Stimulated activated CD8-positive, alpha-beta memory T cell treated with anti-CD3 and anti-CD28 coated beads, Interleukin-4, amount 100 ng/mL, for 1 hour (primary cell): ENCODE measurements at places on chromosomes 1 and 21.

DNA sequence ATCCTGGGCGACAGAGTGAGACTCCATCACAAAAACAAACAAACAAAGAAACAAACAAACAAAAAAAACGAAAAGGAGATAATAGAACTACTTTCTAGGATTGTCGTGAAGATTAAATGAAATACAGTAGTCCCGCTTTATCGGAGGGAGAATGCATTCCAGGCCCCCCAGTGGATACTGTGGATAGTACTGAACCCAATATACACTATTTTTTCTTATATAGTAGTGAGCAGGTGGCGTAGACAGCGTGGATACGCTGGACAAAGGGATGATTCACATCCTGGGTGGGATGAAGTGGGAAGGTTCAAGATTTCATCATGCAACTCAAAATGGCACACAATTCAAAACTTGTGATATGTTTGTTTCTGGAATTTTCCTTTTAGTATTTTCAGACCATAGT is 8.0 kb downstream of the SLC35F3 start:
- DNase-seq = no peak

GRCh38 chr1:198699167-198700015 is 60.6 kb downstream of the PTPRC start:
- DNase-seq = peak; percentile 39

GRCh38 chr1:224864006-224864405 is 65.5 kb upstream of the DNAH14 start:
- DNase-seq = no peak

DNA sequence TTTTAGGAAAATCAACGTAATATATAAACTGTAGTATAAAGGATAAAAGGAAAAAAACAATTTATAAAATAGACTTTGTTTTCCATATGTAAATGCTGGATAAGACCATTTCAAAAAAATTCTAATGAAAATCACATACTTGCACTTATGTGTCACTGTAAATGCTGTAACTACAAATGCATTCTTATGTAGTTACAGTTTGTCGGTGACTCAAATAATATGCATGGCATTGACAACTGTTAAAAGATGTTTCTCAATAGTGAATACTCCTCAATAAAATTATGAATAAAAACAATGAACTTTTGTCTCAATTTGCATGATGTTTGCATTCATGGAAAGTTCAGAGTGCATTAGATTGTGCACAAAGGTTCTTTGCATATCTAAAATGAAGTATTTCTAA is 614.0 kb upstream of the CHRM3 start:
- DNase-seq = no peak

GRCh38 chr1:246311461-246311860 is 195.6 kb downstream of the SMYD3 start:
- no peak for DNase-seq

DNA sequence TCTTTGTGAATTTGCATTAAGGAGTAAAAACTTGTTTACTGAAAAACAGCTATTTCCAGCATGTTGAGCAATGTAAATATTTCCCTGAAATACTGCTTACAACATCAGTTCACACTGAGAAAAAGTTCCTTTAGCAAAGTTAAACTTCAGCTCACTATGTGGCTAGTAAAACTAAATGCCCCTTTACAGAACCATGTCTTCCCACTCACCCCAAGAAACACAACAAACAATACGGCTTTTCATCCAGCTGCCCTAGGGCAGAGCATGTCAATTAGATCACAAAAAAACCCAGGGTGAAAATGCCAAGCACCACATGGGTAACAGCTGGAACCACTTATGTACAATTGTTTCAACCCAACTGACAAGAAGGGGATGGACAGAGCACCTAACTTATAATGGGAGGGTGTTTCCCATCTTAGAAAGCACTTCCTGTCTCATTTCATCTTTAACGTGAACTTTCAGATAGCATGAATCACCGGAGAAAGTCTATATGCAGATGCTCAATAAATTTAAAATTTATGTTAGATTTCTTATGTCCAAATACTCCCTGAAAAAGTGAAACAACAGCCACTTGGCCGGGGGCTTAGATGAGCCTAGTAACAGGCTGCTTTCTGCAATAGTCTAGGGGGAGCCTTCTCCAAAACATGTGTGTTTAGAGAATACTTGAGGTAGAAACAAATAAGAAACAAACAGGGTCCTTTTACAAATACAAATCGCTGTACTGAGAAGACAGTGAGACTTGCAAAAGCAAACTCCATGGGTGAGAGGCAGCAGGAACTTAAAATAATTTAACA is 6.6 kb downstream of the NID1 start:
- no peak for DNase-seq

DNA sequence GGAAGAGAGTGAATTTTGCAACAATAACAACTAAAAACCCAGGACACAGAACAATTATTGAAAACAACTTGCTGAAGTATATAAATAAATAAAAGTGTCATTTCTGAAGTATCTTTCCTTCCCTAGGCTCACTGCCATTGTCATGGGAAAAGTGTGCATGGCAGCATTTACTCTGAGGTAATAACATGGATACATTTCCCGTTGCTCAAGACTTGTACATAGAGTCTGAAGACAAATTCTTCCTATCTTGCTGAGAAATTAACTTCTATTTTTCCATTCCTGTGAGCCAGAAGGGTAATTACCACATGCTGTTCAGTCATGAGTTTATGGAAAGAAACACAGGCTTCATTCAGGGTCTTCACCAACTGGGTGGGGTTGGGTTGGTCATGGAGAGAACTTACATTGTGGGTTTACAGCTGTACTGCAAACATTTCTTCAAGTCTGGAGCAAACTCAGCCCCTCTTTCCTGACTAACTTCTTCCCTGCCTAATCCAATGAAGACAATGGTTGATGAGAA is 32.2 kb downstream of the ST6GALNAC3 start:
- no peak for DNase-seq

DNA sequence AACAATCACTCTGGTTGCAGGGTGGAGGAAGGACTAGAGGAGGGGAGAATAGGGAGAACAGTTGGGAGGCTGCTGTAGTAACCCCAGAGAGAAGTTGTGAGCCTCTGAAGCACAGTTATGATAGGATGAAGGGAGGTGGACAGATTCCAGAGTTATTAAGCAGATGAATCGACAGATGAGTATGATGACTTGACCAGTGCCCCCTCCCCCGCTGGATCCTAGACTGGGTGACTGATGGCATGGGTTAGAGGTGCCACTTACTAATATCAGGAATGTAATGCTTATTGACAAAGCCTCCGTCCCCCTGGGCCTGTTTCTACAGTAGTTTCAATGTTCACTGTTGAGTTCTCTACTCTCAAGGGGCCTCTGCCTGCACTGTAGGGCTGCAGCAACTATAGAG is 14.0 kb upstream of the TIPRL start:
- DNase-seq = no peak

GRCh38 chr1:187894349-187894748 is 1065.6 kb downstream of the PLA2G4A start:
- no peak for DNase-seq

DNA sequence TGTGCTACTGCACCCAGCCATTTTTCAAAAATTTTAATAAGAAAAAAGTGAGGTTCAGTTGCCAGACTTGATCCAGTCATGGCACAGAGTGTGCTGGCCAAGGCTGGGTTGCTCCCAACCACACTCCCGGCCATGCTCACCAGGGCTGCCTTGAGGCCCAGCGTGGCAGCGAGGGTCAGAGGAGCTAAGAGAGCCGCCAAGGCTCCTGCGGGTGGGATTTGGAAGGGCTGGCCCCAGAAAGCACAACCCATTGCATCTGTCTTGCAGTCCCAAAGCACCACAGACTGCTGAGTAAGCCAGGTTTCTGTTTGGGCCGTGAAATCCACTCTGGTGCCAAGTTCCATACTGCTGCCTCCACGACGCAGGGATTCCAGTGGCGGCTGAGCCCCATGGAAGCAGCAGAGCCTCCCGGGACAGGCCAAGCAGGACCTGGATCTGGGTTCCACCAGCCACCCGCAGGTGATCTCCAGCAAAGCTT is 22.6 kb downstream of the ZBTB17 start:
- DNase-seq = no peak

GRCh38 chr1:66217561-66217960 is 316.4 kb upstream of the SGIP1 start:
- no peak for DNase-seq

DNA sequence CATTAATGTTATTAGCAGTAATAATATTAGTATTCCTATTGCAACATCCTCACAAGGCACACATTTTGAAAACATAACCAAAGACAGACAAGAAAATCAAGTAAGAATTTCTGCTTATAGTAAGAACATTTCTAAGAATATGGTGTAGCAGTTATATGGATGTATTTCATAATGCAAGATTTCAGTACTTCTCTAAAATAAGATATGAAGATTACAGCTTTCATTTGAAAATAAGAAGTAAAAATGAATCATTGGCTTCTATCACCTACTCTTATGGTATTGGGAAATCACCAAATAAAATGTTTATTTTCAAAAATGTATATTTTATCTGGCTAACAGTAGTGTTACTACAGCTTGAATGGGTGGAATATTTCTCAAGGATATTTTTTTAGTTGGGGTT is 103.8 kb upstream of the USP25 start:
- DNase-seq = no peak

DNA sequence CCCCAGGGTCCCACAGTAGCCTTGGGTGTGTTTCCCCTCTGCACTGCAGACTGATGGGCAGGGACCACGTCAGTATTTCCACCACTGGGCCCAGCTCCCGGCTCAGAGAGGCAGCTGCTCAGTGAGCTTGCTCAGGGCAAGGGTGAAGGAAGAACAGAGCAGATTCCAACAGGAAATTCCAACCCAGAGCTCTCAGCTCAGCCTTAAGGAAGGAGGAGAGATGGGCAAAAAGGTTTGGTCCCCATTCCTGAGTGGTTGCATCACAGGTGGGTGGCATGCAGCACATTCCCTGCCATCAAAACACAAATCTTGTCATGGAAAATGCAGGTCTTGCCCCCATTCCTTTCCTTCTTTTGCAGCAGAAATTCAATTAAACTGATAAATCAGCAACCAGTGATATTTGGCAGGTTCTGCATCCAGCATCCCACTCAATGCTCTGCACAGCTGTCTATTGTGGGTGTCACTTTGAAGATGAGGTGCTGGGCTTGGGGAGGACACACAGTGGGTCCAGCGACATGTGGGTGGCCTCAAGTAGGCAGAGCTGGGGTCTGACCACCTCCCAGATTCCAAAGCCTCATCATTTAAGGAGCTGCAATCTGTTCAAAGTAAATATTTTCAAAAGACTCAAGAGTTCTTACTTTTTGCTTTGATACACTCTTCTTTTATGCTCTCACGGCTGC is 315.4 kb downstream of the DSCAM start:
- DNase-seq = no peak

DNA sequence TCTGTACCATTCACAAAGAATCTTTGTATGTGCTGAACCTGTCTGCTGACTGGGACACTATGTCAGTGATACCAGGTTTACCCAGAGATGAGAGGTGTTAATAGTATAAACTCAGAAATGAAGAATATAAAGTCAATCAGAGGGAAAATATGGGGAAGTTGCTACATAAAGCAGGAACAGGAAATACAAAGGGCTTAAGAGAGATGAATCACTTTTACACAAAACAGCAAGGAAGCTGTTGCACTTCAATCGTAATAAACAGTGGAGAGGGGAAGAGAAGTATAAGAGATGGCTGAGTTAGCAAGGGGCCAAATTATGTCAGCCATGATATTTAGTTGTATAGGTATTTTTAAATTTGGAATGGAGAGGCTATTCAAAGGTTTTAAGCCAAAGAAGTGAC is 890.2 kb upstream of the NCAM2 start:
- no peak for DNase-seq

DNA sequence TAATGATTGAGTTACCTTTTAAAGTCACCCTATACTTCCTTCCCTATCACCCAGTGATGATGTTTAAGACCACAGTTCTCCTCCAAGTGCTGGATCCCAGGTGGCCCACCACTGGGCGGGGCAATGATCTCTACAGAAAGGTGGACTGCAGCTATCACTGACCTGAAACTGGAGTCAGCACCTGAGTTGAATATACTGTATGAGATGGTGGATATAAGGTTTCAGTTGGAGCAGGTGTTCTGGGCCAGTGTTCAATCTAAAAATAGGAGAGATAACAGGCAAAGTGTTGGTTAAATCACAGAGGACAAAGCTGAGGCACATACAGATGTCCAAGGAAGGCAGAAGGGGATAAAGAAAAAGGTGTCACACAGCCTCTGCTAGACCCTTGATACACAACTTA is 96.6 kb downstream of the SIPA1L2 start:
- DNase-seq = no peak

GRCh38 chr1:183075861-183076260 is 52.6 kb downstream of the LAMC1 start:
- no peak for DNase-seq

- no peak for DNase-seq
These were observed 29.9 kb downstream of the PMVK start for GRCh38 chr1:154906621-154907081.

- no peak for DNase-seq
These were observed 91.6 kb upstream of the TTC39A start for GRCh38 chr1:51421964-51422363.

- no peak for DNase-seq
These were observed 60.8 kb upstream of the USP24 start for GRCh38 chr1:55275941-55276341.

- DNase-seq = no peak
These were observed 532 bp upstream of the FAM177B start for GRCh38 chr1:222736470-222736869.

DNA sequence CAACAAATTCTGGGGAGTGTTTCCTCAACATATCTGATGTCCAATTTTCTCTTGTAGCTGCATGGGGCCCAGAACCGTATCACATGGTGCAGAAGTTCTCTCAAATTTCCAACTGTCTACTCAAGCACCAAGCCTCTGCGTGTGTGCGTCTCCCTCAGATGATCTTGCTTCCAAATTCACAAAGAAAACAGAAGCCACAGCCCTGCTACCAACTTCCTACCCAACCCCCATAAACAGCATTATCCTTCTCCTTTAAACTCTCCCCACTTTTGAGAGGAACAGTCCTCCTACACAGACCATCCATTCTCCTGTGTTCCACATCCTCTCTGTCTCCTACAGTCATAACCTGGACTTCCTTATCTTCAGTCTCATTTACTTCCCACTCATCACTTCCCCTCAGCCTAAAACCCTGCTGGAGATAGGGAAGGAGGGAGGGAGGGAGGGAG is 354.1 kb downstream of the SMYD3 start:
- DNase-seq = no peak

- DNase-seq = no peak
These were observed 20.8 kb downstream of the ZBTB8B start for GRCh38 chr1:32485554-32486255.

GRCh38 chr21:33259995-33260394 is 6.2 kb upstream of the IL10RB start:
- no peak for DNase-seq

- no peak for DNase-seq
These were observed 80.1 kb downstream of the DISP3 start for GRCh38 chr1:11558871-11559590.

- no peak for DNase-seq
These were observed 502.8 kb downstream of the SMYD3 start for GRCh38 chr1:246004301-246004700.

DNA sequence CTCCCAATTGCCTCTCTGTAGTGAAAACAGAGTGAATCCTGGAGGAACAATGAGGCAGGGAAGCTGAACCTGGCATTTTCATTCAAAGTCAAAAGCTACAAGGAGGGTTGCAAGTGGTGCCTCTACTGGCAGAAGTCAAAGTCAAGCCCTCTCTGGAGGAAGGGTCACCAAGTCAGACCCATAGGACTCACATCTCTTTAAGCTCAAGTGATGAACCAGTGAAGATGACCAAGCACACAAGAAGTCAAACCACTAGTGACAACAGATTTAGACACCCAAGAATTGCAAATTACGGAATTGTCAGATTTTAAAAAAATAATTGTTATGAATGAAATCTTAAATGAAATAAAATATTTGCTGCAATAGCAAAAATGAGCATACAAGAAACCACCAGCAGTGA is 81.1 kb upstream of the ATP1B1 start:
- DNase-seq = no peak
